Activated T-helper 2 cell treated with anti-CD3 and anti-CD28 coated beads, Interferon-gamma antibody, Interleukin-2, Interleukin-4, amounts not matched to agents 10 μg/mL and 5 μg/mL and 100 μg/mL, durations not matched to agents 14 hours and 24 hours and 36 hours (primary cell): ENCODE measurements at places on chromosomes 4 and X.

- no peaks in the 10 kb centered on the region for H3K27me3 ChIP-seq
- no peaks in the 10 kb centered on the region for H3K36me3 ChIP-seq
- no peak overlapping the region for H3K27ac ChIP-seq
Measured at GRCh38 chrX:29257521-29257920, 670.3 kb downstream of the IL1RAPL1 start.

DNA sequence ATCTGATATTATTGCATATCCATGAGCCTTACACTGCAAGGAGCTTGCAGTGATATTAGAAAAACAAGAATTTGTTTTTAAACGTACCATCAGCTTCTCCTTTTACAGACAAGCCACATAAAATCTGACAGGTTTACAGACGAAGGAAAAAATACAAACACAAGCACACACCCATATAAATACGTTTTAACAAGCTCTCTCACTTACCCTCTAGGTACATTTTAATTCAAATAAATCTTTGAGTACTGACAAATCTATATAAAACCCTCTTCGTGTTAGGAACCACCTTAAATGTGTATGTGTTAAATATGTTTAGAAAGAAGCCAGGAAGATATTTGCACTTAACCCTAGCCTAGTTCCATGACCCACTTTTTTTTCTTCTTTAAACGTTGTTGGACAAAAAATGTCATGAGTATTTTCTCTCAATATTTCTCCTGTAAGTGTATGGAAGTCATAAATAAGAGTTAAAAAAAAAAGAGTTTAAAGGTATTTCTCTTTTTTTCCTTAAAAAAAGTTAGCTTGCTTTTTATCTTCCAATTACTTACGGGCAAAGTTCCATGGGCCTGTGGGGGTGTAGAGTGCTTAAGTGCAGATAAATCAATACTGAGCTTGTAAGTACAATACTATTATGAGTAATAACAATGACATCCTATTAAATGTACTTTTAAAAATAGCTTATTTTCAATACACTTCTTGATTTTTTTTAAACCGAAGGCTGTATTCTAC, 1.5 kb downstream of the ARAP2 start:
- peaks cover 43% of the 10 kb centered on the region for H3K36me3 ChIP-seq
- H3K27me3 ChIP-seq, result peaks cover 6% of the 10 kb centered on the region
- no peak for DNase-seq
- H3K4me1 ChIP-seq, result peaks cover 46% of the 10 kb centered on the region

DNA sequence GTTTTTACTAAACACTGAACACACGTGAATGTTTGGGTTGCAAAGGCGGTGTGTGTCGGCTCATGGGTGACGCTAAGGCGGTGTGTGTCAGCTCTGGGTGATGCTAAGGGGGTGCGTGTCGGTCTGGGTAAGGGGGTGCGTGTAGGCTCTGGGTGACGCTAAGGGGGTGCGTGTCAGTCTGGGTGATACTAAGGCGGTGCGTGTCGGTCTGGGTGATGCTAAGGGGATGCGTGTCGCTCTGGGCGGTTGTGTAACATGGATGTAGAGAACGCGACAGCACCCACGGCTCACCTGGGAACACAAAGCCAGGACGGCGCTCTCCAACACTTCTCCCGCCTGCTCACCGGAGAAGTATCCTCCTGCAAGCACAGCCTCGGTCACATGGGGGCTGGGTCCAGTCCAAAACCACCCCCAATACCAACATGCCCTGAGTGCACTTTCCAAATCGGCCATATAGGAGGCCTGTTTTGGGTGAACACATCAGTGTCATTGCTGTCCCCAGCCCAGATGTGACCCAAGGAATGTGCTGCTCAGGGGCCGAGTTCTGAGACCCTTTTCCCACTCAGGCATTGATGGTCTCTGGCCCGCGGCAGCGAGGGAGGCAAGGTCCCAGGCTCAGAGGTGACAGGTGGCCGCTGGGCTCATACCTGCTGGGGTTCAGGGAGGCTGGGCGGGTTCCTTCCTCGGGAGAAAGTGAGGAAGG, 67.1 kb downstream of the ACOX3 start:
- no peak overlapping the region for H3K27ac ChIP-seq
- H3K4me3 ChIP-seq, result no peak overlapping the region
- DNase-seq, result no peak
- H3K4me1 ChIP-seq, result no peaks in the 10 kb centered on the region

DNA sequence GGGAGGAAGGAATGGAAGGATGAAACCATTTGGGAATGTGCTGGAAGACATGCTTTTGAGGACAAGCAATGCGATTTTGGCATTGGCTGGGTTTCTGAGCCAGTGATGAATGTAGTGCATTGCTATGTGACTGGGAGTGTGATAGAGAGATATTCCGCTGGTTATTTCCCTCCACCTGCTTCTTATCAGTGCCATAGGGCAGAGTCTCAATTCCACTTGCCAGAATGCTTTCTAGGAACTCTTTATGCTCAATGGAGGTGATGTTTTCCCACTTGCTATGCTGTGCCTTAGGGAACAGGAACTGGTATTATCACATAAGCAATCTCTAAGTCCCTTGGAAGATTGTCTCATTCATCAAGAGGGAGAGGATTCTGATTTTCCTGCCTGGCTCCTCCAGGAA, 28.0 kb downstream of the TBL1X start:
- no peak overlapping the region for H3K4me3 ChIP-seq
- peaks cover 6% of the 10 kb centered on the region for H3K4me1 ChIP-seq
- no peak overlapping the region for H3K27ac ChIP-seq
- DNase-seq, result no peak
- peaks cover 29% of the 10 kb centered on the region for H3K36me3 ChIP-seq

DNA sequence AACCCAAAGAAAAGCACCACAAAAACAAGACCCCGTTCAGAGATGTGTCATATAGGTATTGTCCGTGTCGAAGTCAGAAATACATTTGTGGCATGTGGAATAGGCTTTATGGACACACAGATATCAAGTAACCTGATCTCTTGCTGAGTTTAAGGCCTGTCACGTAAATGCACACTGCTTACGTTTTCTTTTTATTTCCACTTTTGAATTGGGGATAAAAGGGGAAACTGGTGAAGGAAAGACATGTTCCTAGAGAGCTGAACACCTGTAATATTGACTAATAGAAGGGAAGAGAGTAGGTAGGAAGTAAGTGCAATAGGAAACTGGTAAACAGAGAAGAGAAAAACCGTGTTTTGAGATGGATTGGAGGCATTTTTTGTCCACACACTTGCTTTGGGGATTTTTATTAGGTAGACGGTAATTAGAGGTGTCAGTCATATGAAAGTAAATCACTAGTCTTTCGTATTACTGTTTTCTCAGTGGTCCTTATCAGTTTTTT, 24.9 kb downstream of the TMEM131L start:
- H3K36me3 ChIP-seq, result peaks cover 29% of the 10 kb centered on the region
- peak overlapping the region; percentile 14 for H3K27ac ChIP-seq
- DNase-seq, result no peak
- peak overlapping the region; percentile 32 for H3K4me3 ChIP-seq
- H3K4me1 ChIP-seq, result peaks cover 71% of the 10 kb centered on the region

GRCh38 chrX:65686236-65686635, 18.8 kb downstream of the MSN start:
- no peak for DNase-seq
- peaks cover 54% of the 10 kb centered on the region for H3K36me3 ChIP-seq
- peaks cover 67% of the 10 kb centered on the region for H3K4me1 ChIP-seq
- H3K27ac ChIP-seq, result peak overlapping the region; percentile 90
- H3K4me3 ChIP-seq, result no peak overlapping the region

- no peak overlapping the region for H3K27ac ChIP-seq
- H3K27me3 ChIP-seq, result no peaks in the 10 kb centered on the region
- no peak overlapping the region for H3K4me3 ChIP-seq
- no peaks in the 10 kb centered on the region for H3K36me3 ChIP-seq
- DNase-seq, result no peak
- H3K4me1 ChIP-seq, result peaks cover 3% of the 10 kb centered on the region
Measured at GRCh38 chr4:87152310-87153041, 67.9 kb downstream of the KLHL8 start.

GRCh38 chrX:45758738-45759397, 558.2 kb upstream of the DIPK2B start:
- peak; percentile 27 for DNase-seq
- peak overlapping the region; percentile 81 for H3K4me3 ChIP-seq
- peaks cover 68% of the 10 kb centered on the region for H3K4me1 ChIP-seq
- no peaks in the 10 kb centered on the region for H3K27me3 ChIP-seq
- H3K27ac ChIP-seq, result peak overlapping the region; percentile 98

DNA sequence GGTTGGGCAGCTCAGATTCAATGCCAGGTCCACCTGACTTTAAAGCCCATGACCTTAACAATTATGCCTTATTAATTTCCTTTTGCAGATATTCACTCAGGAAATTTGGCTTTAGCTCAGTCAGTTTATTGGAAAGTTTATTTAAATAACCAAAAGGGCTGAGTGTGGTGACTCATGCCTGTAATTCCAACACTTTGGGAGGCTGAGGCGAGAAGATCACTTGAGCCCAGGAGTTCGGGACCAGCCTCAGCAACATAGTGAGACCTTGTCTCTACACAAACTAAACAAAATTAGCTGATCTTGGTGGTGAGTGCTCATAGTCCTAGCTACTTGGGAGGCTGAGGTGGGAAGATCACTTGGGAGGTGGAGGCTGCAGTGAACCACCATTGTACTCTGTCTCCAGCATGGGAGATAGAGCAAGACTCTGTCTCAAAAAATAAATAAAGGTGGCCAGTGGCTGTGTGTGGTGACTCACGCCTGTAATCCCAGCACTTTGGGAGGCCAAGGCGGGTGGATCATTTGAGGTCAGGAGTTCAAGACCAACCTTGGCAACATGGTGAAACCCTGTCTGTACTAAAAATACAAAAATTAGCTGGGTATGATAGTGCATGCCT, 43.3 kb downstream of the RHOH start:
- peaks cover 88% of the 10 kb centered on the region for H3K36me3 ChIP-seq
- H3K27me3 ChIP-seq, result no peaks in the 10 kb centered on the region

- no peak overlapping the region for H3K27ac ChIP-seq
- no peaks in the 10 kb centered on the region for H3K36me3 ChIP-seq
- H3K4me1 ChIP-seq, result no peaks in the 10 kb centered on the region
- H3K4me3 ChIP-seq, result no peak overlapping the region
Measured at GRCh38 chr4:35125995-35126712, 1118.2 kb downstream of the ARAP2 start.

DNA sequence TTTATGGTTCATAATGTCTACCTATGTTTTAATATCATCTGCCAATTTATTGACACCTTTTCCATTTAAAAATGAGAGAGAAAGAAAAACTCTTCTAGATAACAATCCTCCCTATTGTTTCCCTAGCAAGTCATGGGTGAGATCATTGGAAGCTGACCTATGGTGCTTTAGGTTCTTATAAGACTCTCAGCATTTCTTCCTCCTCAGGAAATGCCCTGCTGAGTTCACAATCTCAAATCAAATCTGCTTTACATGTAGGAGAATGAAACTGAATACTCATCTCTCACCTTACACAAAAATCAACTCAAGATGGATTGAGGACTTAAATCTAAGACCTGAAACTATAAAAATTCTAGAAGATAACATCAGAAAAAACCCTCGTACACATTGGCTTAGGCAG, 267.4 kb downstream of the RAPGEF2 start:
- H3K27ac ChIP-seq, result no peak overlapping the region
- no peak for DNase-seq
- peaks cover 5% of the 10 kb centered on the region for H3K27me3 ChIP-seq
- no peaks in the 10 kb centered on the region for H3K36me3 ChIP-seq

DNA sequence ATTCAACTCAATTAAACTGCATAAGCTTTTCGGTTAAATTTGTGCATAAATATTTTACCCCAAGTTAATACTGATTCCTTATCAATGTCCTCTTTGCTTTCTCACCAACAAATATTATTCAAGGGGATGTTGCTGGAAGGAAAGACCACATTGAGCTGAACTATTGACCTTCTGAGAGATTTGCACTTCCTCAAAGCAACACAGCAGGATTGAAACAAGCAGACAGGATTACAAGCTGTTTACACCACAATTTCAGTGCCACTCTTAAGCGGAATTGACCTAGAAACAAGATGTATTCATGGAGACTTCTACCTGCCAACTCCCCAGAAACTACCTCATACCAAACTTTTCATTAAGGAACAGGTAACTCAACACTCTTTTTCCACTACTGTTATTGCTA, 96.5 kb upstream of the DUSP21 start:
- no peaks in the 10 kb centered on the region for H3K27me3 ChIP-seq
- no peaks in the 10 kb centered on the region for H3K4me1 ChIP-seq
- no peak overlapping the region for H3K27ac ChIP-seq
- H3K36me3 ChIP-seq, result no peaks in the 10 kb centered on the region
- no peak overlapping the region for H3K4me3 ChIP-seq

DNA sequence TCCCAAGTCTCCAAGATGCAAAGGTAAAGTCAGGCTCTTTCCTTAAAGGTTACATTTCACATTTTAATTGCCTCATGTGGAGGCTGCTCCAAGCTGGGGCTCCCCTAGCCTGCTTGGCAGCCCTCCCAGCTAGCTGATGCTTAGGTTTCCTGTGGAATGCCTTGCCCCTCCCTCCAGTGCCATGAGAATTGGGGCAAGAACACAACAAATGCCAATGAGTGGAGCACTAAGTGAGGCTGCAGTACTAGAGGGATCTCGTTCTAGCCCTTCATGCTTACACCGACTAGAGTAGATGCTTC, 597.7 kb downstream of the MID1IP1 start:
- no peak overlapping the region for H3K4me3 ChIP-seq
- no peak for DNase-seq

DNA sequence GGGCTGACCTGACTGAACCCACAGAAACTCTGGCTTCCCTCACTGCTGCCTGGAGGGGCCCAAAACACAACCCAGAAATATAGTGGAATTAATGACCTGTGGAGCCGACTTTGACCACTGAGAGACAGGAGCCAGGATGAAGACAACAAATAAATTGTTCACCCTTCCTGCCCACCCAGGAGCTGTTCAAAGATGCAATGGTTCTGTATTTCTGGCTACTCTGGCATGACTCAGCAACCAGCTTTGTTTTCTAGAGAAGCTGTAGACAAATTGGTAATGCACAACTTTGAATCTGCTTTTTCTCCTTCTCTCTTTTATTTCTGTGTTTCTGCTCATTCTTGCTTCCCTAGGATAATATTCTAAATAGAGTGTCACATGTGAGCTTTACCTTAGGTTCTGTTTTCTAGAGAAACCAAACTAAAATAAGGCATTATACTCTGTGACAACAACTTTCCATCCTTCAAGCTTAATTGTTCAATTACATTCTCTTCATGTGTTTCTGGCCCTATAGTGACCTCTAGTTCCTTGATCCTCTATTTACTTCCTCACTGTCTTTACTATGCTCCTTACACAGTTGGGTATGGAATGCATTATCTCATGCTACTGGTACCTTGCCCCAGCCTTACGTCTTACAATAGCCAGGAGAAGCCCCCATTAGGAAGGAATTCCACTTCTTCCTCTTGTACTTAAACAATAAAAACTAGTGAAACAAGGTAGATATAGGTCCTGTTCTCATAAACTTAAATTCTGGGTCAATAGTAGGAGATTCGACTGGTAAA, 6.5 kb upstream of the PRKG2 start:
- no peak for DNase-seq
- no peaks in the 10 kb centered on the region for H3K4me1 ChIP-seq
- H3K27ac ChIP-seq, result no peak overlapping the region

GRCh38 chr4:106583567-106583966, 215.0 kb upstream of the GIMD1 start:
- no peak overlapping the region for H3K27ac ChIP-seq
- no peak for DNase-seq
- no peak overlapping the region for H3K4me3 ChIP-seq

GRCh38 chr4:65589921-65590320, 80.4 kb downstream of the EPHA5 start:
- H3K27me3 ChIP-seq, result no peaks in the 10 kb centered on the region
- no peaks in the 10 kb centered on the region for H3K4me1 ChIP-seq
- H3K4me3 ChIP-seq, result no peak overlapping the region
- H3K36me3 ChIP-seq, result no peaks in the 10 kb centered on the region
